ENCODE measurements at places on chromosomes 4 and X. TPM values are rescaled to one million over a fixed set of nuclear protein-coding genes. Genes with fewer than 3 reads are reported as not detected.

GRCh38 chrX:135489542-135489941, 30.9 kb upstream of the INTS6L start:
- H3K4me3 ChIP-seq, result no peak overlapping the region
- no peak for DNase-seq
- no peaks in the 10 kb centered on the region for H3K36me3 ChIP-seq
- no peaks in the 10 kb centered on the region for H3K4me1 ChIP-seq
- H3K27me3 ChIP-seq, result no peaks in the 10 kb centered on the region
- no peak overlapping the region for H3K27ac ChIP-seq

DNA sequence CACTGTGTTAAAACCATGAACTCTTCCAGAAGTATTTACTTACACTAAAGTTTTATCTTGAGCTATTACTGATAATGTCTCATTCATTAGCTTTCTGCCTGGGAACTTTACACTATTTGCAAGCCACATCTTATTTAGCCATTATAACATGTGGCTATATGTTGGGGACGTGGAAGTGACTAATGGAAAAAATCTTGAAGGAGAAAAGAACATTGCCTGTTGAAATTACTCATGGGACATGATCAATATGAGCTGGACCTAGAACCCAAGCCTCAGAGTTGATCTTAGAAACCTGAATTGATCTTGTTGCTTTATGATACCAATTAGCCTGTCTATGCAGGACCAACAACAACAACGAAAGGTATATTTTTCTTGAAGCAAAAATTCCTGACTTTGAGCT, 22.5 kb upstream of the ARHGAP6 start:
- no peaks in the 10 kb centered on the region for H3K4me1 ChIP-seq
- H3K4me3 ChIP-seq, result no peak overlapping the region
- no peak for DNase-seq
- H3K27me3 ChIP-seq, result no peaks in the 10 kb centered on the region
- H3K36me3 ChIP-seq, result no peaks in the 10 kb centered on the region

- H3K4me3 ChIP-seq, result no peak overlapping the region
- no peaks in the 10 kb centered on the region for H3K27me3 ChIP-seq
- H3K4me1 ChIP-seq, result no peaks in the 10 kb centered on the region
- no peaks in the 10 kb centered on the region for H3K36me3 ChIP-seq
- H3K27ac ChIP-seq, result no peak overlapping the region
These were observed 52.0 kb upstream of the HS3ST1 start for GRCh38 chr4:11480683-11481082.

- H3K4me3 ChIP-seq, result no peak overlapping the region
- DNase-seq, result no peak
- no peaks in the 10 kb centered on the region for H3K4me1 ChIP-seq
- no peaks in the 10 kb centered on the region for H3K27me3 ChIP-seq
- no peaks in the 10 kb centered on the region for H3K36me3 ChIP-seq
These were observed 53.5 kb downstream of the REELD1 start for GRCh38 chr4:146267826-146268225.

Gene CLDN22
- not detected for total RNA-seq

- no peaks in the 10 kb centered on the region for H3K4me1 ChIP-seq
- H3K27me3 ChIP-seq, result no peaks in the 10 kb centered on the region
- H3K27ac ChIP-seq, result no peak overlapping the region
- DNase-seq, result no peak
- no peaks in the 10 kb centered on the region for H3K36me3 ChIP-seq
These were observed 30.3 kb downstream of the FHIP1A start for GRCh38 chr4:151439320-151439719.

Gene LRIT3
- not detected for total RNA-seq

DNA sequence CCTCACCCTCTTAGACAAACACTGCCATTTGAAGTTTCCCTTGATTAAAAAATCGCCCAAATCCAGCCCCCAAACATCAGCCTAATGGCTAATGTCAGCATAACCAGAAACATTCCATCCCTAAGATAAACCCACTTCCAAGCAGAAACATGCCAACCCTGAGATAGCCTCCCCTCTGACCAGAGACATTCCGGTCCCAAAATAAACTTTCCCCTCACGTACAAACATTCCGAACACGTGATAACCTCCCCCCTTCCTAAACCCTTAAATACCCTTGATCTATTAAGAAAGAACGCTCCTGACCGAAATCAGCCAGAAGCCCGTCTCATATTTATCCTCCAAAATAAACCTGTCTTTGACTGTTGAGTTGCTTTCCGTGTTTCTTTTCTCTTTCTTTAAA, 237.2 kb downstream of the ASMT start:
- H3K4me3 ChIP-seq, result no peak overlapping the region
- no peaks in the 10 kb centered on the region for H3K36me3 ChIP-seq
- H3K27me3 ChIP-seq, result no peaks in the 10 kb centered on the region
- H3K27ac ChIP-seq, result no peak overlapping the region
- H3K4me1 ChIP-seq, result no peaks in the 10 kb centered on the region
- DNase-seq, result no peak

GRCh38 chr4:114907568-114907967, 205.9 kb downstream of the NDST4 start:
- no peak for DNase-seq
- no peaks in the 10 kb centered on the region for H3K27me3 ChIP-seq
- H3K4me3 ChIP-seq, result no peak overlapping the region
- no peaks in the 10 kb centered on the region for H3K36me3 ChIP-seq
- no peak overlapping the region for H3K27ac ChIP-seq

DNA sequence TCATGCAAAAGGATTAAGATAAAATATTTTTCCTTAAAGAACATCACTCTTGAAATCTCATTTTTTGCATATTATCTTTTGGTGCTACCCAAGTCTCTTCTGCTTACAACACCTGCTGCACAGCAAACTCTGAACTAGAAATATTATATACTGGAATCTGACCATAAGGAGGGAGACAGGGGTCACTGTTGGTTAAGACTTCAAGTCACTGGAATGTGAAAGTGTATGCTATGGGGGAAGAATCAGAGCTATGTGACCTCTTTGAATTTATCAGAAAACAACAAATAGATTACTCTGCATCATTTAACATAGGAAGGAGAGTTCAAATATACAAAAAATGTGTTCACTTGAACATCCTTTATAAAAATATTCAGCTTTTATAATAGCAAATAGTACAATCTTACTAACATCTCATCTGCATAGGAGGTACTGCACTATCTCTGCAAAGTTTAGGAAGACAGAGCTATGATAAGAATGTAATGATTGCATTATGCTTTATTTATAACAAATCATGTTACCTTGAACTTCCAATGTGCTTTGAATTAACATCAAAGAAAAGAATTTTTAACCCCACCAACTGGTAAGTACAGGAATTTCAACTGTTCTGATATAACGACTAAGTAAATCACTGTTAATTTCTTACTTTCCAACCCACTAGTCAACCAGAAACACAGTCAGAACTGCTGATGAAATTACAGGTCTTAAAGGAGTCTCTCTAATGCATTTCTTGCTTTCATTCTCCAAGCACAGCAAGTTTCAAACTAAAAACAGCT, 69.8 kb downstream of the ZNF827 start:
- no peaks in the 10 kb centered on the region for H3K27me3 ChIP-seq
- no peak overlapping the region for H3K4me3 ChIP-seq
- no peak for DNase-seq

GRCh38 chrX:130715299-130715698, 187.7 kb downstream of the ENOX2 start:
- no peak overlapping the region for H3K27ac ChIP-seq
- H3K36me3 ChIP-seq, result no peaks in the 10 kb centered on the region
- H3K27me3 ChIP-seq, result no peaks in the 10 kb centered on the region
- no peak for DNase-seq
- H3K4me3 ChIP-seq, result no peak overlapping the region

- no peaks in the 10 kb centered on the region for H3K27me3 ChIP-seq
- DNase-seq, result no peak
- H3K4me1 ChIP-seq, result no peaks in the 10 kb centered on the region
These were observed 8.0 kb downstream of the GPM6B start for GRCh38 chrX:13808865-13809264.

Gene CXCR3
- not detected for total RNA-seq

- no peaks in the 10 kb centered on the region for H3K4me1 ChIP-seq
- H3K27me3 ChIP-seq, result no peaks in the 10 kb centered on the region
- H3K4me3 ChIP-seq, result no peak overlapping the region
- H3K27ac ChIP-seq, result no peak overlapping the region
- no peaks in the 10 kb centered on the region for H3K36me3 ChIP-seq
- no peak for DNase-seq
These were observed 42.5 kb upstream of the ANTXR2 start for GRCh38 chr4:80115368-80116181.

Gene FGD1
- total RNA-seq, result 8.1 TPM

GRCh38 chr4:7124689-7125442, 57.0 kb upstream of the GRPEL1 start:
- peaks cover 19% of the 10 kb centered on the region for H3K4me1 ChIP-seq
- H3K36me3 ChIP-seq, result no peaks in the 10 kb centered on the region
- no peak overlapping the region for H3K4me3 ChIP-seq
- no peaks in the 10 kb centered on the region for H3K27me3 ChIP-seq
- peak overlapping the region; percentile 69 for H3K27ac ChIP-seq
- peak; percentile 92 for DNase-seq

GRCh38 chrX:93875621-93876282, 201.7 kb downstream of the FAM133A start:
- DNase-seq, result no peak
- no peaks in the 10 kb centered on the region for H3K4me1 ChIP-seq
- H3K27ac ChIP-seq, result no peak overlapping the region
- no peaks in the 10 kb centered on the region for H3K36me3 ChIP-seq

Gene TMEM271
- total RNA-seq, result 0.25 TPM

- no peaks in the 10 kb centered on the region for H3K27me3 ChIP-seq
- DNase-seq, result no peak
- H3K27ac ChIP-seq, result no peak overlapping the region
- H3K4me3 ChIP-seq, result no peak overlapping the region
These were observed 200.2 kb downstream of the GUCY2F start for GRCh38 chrX:109281483-109282275.

DNA sequence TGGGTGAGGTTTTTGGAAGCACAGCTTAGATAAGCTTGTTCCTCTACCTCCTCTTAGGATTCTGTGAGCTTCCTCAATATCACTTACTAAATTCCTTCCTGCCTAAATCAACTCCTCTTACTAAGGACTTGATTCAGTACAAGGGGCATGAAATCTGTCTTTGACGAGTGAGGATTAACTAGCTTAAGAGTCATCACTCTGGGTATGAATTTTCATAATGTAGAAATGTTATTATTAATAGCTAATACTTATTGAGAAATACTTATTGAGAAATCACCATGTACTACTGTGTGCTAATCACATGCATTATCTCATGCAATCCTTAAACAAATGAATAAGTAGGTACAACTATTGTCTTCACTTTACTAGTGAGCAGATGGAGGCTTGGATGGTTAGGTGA, 28.6 kb downstream of the TRPC3 start:
- H3K27me3 ChIP-seq, result no peaks in the 10 kb centered on the region
- H3K4me1 ChIP-seq, result peaks cover 8% of the 10 kb centered on the region
- no peak overlapping the region for H3K27ac ChIP-seq
- H3K36me3 ChIP-seq, result no peaks in the 10 kb centered on the region
- H3K4me3 ChIP-seq, result no peak overlapping the region
- DNase-seq, result no peak

Gene GYG2
- 15.7 TPM for total RNA-seq

DNA sequence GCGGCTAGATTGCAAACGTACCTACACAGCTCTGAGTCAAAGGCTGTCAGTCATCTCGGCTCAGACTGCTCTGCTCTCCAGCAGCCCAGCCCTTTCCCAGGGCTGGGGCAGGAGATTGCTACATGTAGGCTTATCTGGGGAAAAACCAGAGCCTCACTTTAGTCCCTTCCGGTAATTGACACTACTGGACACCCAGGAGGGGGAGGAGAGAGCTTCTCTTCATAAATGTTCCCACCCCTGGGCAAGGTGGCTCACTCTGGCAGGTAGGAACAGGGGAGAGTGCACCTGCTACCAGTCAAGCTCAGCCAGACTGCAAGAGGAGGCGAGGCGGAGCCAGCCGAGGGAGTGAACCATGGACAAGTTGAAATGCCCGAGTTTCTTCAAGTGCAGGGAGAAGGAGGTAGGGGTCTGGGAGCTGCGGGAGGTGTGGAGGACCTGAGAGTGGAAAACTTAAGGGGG, at the start of gene SLC6A14:
Gene SLC6A14 (plus strand): TSS at position 249 of the 459 bp plus-strand sequence. CDS start 104 bp downstream, at position 353.
- H3K4me1 ChIP-seq, result no peaks in the 10 kb centered on the region
- H3K36me3 ChIP-seq, result no peaks in the 10 kb centered on the region
- DNase-seq, result no peak
- no peaks in the 10 kb centered on the region for H3K27me3 ChIP-seq
- no peak within 1 kb of the TSS for H3K4me3 ChIP-seq

DNA sequence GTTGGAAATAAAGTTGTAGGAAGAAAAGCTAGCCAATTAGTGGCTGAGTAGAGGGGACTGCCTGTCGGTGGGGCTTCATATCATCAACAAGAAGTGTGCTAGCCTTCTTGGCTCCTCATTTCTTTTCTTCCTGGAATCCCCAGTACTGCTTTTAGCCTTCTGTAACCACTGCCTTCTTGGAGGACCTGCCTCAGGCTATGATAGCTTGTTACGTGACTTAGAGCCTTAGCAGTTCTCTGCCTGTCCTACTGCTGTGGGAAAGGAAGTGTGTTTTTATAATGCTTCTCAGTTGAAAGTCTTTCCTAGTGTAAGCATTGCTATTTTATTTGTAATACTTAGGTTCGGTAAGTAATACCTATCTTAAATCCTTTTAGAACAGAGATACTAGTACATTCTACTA, 61.9 kb downstream of the LARP1B start:
- no peaks in the 10 kb centered on the region for H3K4me1 ChIP-seq
- H3K27me3 ChIP-seq, result no peaks in the 10 kb centered on the region
- no peaks in the 10 kb centered on the region for H3K36me3 ChIP-seq
- no peak overlapping the region for H3K4me3 ChIP-seq
- H3K27ac ChIP-seq, result no peak overlapping the region

DNA sequence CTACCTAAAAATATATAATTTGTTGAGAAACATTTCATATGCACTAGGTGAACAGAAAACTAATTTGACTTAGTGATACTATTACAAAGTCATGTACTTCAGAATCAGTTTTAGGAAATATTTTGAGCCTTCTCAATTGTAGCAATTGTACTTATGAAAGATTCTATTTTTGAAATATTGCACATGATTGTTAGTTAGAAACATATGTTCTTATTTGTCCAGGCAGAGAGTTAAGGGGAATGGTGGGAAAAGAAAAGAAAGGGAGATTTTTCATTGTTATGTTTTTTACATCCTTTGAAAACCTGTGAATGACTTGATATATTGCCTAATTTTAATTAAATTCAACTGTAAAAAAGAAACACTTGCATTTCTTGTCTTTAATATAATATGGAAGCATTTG, 66.0 kb downstream of the GLRB start:
- no peaks in the 10 kb centered on the region for H3K27me3 ChIP-seq
- no peaks in the 10 kb centered on the region for H3K4me1 ChIP-seq
- H3K36me3 ChIP-seq, result no peaks in the 10 kb centered on the region
- no peak overlapping the region for H3K4me3 ChIP-seq
- no peak for DNase-seq

Gene FAM9C
- not detected for total RNA-seq

Gene AVPR2
- 4.9 TPM for total RNA-seq

DNA sequence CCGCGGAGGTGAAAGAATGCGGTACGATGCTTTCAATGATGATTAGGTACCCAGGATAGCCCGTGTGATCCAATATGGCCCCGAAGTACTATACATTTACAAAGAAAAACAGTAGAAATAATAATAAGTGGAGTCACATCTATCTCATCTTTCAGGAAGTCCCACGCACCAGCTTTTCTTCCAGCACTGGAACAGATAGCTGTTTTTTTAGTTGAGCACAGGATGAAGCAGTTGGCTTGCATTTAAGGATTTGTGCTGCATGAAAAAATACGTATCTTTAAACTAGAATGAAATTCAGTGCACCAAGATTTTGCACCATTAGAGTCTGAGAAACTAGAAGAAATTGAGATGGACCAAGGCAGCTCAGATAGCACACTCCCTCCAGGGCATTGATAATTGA, 44.1 kb downstream of the SMIM20 start:
- no peaks in the 10 kb centered on the region for H3K4me1 ChIP-seq
- no peak overlapping the region for H3K4me3 ChIP-seq
- no peak for DNase-seq

Gene STK26
- 18.9 TPM for total RNA-seq

Data from vagina (tissue), 2 donors.